Activated T-cell treated with anti-CD3 and anti-CD28 coated beads, Interleukin-2, amount 50 U/mL, for 4 hours (primary cell): ENCODE measurements at places on chromosomes 3 and 15. TPM values are rescaled to one million over a fixed set of nuclear protein-coding genes. Genes with fewer than 3 reads are reported as not detected.

Gene RBP2
- not detected for total RNA-seq

DNA sequence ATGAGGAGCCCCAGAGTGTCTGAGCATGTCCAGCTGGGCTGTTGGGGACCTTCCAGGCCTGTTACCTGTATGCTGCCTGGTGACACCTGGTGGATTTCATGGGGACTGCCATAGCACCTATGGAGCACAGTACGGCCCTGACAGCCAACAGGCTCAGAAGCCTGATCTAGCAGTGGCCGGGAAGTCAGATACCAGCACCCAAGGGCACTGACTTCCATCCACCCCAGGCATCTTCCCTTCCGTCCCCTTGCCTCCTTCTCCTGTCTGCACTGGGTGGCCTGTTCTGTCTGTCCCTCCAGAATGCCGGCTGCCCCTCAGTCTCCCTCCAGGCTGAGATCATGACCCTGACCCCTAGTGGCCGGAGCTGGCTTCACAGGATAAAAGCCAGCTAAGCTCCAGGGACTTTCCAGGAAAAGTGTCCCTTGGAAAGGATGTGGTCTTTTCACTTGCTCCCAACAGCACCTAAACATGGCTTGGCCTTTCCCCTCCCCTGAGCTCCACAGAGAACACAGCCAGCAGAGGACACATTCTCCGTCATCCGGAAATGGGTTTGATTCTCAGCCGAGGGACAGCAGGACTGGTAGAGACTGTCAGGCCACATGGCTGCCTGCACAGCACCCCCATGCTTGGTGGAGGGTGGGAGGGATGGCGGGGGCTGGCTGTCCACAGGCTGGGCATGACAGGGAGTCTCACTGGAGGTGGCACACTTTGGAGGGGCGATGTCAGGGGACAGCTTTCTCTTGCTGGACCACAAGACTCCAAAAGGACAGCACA, 9.5 kb downstream of the RPS17 start:
- DNase-seq: peak; percentile 59

DNA sequence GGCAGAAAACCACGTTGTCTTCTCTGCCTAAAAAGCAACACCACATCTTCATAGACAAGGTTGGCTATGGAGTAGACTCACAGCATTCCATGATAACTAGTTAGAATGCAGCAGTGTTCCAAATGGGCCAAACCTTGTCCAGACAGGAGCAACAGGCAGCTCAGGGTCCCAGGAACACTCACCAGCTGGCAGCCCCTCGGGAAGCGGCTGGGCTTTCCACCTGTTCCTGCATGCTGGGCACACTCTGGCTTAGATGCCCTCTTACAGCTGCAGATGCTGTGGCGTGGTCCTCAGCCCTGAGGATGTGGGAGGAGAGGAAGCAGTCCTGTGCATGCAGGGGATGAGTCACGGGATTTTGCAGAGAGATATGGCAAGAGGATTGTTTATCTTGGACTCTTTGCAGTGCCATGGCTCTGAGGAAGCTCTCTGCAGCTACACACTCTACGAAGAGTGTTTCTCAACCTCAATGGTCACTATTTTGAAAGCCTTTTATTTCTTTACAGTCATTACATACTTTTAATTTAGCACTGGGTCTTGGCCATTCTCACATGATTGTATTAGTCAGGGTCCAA, 11.3 kb downstream of the NRROS start:
- DNase-seq: no peak

Gene SAXO2
- 3.4 TPM for total RNA-seq

GRCh38 chr3:43346978-43347749, 60.8 kb downstream of the SNRK start:
- DNase-seq: no peak

GRCh38 chr3:132325103-132325606, 7.9 kb downstream of the ACP3 start:
- DNase-seq: no peak
